ENCODE measurements at places on chromosomes 3 and 15.

DNA sequence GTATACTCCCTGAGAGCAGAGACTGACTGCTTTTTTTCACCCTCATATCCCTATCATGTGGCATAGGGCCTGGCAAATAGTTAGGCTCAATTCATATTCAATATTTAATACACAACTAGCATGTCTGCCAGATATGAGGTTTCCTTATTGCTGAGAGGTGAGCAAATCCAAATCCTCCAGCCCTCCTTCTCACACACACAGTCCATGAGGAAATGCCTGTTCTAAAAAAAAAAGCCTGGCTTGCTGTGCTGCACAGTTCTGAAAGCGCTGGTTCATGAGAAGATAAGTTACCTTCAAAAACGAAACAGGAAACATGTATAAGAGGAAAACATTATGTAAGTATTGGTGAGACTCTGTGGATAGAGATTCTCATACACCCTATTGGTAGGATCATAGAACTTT lies 15.5 kb upstream of the ACAP2 start:
- DNase-seq = peak; percentile 22

GRCh38 chr3:116842254-116842957 lies 132.8 kb downstream of the TUSC7 start:
- no peak for DNase-seq

- DNase-seq = peak; percentile 69
These were observed 8.6 kb upstream of the RPL29 start for GRCh38 chr3:52004163-52004787.

DNA sequence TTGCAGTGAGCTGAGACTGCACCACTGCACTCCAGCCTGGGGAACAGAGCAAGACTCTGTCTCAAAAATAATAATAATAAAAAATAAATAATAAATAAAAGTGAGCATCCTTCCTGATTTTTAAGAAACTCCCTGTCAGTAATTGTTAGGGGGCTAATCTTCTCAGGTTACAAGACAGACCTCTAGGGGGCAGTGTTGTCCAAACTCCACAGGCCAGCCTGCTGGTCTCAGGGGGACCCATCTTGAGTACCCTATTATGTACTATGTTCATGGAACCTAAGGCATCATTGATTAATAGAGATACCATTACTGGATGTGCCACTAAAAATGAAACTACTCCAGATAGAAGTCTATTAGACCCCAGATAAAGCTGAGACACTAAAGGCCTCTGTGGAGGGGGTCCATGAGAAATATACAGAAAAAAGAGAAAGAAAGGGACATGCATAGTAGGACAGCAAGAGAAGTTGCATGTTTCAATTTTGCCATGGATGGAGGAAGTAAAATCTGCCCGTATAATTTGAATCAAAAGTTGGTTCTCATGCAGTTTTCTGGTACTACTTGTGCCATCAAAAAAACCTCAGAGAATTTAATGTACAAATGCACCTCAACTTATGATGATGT lies 85.5 kb upstream of the CDV3 start:
- DNase-seq = peak; percentile 64

- DNase-seq = peak; percentile 50
These were observed 1.1 kb downstream of the HHATL start for GRCh38 chr3:42701371-42702065.

DNA sequence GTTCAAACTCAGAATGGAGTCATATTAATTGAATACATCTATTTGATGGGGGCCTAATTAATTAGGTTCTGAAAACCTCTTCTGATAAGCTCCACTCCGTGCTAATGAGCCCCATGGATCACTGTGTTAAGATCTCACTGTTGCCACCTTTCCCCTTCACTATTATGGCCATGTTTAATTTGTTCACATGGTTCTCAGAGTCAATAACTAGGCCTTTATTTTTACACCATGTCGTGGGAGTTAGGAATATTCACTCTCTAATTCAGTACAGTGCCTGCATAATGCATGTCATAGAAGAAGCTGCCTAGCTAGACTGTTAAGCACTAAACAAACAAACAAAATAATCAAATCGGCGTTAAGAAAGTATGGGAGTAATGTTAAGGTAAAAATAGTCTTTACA lies 84.9 kb downstream of the EDEM1 start:
- no peak for DNase-seq

Data from SK-MEL-5 (cell line).